ENCODE measurements at places on chromosomes 2 and 18.

GRCh38 chr2:6883448-6884122 is 6.0 kb downstream of the RSAD2 start:
- DNase-seq: no peak

GRCh38 chr2:105582952-105583660 is 161.6 kb upstream of the NCK2 start:
- DNase-seq: no peak

- no peak for DNase-seq
Measured at GRCh38 chr2:171141320-171141719, 19.4 kb downstream of the TLK1 start.

- DNase-seq: no peak
Measured at GRCh38 chr2:196391149-196391479, 219.7 kb upstream of the STK17B start.

GRCh38 chr18:267380-267687 is 513 bp downstream of the THOC1 start:
- no peak for DNase-seq

DNA sequence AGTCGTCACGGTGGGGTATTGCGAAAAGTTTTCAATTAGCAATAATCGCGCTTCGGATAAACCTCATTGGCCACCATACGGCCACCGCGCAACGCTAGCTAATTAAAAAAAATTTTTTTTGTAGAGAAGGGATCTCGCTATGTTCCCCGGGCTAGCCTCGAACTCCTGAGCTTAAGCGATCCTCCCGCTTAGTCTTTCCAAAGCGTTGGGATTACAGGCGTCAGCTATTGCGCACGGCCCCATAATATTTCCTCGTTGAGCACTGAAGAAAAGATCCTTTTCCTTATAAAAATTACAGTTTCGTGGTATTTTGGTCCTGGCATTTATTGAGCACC is 759 bp upstream of the ACTR1B start:
- no peak for DNase-seq

DNA sequence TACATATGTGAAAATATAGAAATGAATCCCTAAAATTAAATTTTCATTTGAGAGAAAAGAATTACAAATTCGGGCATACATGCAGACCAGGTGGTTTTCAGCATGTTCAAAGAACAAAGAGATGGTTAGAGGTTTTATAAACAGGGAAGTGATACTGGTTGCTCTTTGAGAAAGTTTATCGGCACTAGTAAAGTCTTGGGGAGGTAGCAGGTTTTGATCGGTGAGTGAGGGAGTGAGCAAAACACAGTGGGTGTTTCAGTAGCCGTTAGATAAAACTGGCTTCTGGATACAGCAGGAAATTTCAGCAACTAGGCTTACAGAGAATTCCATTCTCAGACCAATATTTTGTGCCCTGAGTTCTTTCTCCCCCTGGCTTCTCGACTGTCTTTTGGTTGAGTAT is 51.1 kb downstream of the DSC3 start:
- DNase-seq: no peak

GRCh38 chr18:10511236-10511635 is 14.6 kb upstream of the NAPG start:
- DNase-seq: no peak

GRCh38 chr18:48940854-48941611 is 9.7 kb downstream of the SMAD7 start:
- no peak for DNase-seq

- DNase-seq: no peak
Measured at GRCh38 chr18:44324361-44324760, 356.3 kb upstream of the SETBP1 start.

DNA sequence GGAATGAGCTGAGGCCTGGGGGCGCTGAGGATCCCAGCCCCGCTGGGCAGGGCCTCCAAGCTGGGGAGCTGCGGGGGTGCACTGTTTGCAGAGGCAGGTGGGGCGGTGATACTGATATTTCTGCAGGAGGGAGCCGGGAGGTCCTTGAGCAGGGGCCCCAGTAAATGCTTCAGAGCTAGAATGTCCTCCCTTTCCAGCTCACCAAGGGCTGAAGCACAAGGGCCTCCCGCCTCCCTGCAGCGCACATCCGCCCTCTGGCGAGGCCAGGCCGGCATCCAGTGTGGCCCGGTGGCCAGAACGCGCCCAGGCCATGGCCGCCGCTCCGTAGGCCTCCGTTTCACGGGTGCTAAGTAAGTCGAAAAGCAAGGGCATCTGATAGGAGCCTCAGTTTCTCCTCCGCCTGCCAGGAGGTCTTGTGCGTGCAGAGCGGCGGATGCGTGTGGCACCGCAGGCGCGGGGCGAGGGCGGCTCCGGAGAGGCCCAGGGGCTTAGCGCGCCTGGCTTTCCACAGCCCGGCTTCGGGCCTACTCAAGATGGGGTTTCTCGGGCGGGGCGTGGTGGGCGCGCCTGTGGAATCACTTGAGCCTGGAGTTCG is 29.5 kb upstream of the CHMP1B start:
- DNase-seq: no peak

- no peak for DNase-seq
Measured at GRCh38 chr2:98013407-98014042, 17.8 kb upstream of the TMEM131 start.

DNA sequence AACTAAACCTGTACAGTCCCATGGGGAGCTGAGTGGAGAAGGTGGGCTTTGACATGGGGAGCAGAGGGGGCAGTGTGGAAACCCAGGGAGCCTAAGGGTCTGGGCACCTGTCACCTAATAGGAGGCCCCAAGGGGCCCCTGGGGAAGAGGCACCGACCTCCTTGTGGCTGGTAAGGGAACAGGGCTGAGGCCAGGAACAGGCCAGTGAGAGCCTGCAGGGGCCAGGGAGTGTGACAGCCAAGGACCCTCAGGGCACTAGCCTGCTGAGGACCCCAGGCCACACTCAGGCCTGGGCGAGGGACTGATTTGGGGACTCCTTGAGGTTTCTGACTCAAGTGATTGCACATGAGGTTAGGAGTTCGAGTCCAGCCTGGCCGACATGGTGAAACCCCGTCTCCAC is 24.5 kb upstream of the ALPP start:
- DNase-seq: no peak

DNA sequence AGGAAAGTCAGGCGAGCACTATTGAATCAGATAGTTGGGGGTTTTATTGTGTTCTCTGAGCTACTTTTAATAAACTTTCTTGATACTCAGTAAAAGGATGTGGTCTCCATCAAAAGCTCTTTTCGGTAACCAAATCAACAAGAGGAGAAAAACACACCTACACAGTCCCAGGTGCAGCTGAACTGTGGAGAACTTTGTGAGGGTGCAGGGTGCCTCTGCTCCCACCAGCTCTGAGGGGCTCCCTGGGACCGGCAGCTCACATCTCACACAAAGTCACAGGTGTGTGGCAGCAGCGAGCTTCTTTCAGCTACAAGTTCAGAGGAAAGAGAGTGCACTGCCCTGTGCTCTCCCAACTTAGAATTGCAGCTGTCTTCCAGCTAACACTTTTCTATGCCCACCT is 650.4 kb downstream of the RNF144A start:
- DNase-seq: no peak

Data from stimulated activated CD4-positive, alpha-beta T cell treated with anti-CD3 and anti-CD28 coated beads, TNF-alpha, amount 100 ng/mL, for 48 hours (primary cell).